Stimulated activated CD4-positive, alpha-beta T cell treated with anti-CD3 and anti-CD28 coated beads, Interleukin-1b, Interleukin-23, amount 100 ng/mL, for 1 hour (primary cell): ENCODE measurements at places on chromosomes 16 and 17.

DNA sequence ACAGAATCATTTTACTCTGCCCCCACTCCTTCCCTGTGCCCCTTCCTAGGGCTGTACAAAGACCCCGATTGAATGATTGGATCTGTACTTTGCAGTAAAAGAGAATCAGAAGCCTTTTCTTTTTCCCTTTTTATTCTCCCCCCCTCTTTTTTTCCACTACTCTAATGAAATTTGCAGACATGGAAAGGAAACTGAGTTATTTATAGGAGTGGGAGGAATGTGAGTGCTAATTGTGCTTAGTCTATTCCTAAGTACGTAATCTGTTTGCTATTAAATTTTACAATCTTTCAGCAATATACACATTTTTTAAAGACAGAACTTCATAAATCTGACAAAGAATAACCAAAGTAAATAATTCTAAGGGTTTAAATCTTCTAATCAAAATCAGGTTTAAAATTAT lies 314.3 kb downstream of the MAP2K6 start:
- DNase-seq = no peak

DNA sequence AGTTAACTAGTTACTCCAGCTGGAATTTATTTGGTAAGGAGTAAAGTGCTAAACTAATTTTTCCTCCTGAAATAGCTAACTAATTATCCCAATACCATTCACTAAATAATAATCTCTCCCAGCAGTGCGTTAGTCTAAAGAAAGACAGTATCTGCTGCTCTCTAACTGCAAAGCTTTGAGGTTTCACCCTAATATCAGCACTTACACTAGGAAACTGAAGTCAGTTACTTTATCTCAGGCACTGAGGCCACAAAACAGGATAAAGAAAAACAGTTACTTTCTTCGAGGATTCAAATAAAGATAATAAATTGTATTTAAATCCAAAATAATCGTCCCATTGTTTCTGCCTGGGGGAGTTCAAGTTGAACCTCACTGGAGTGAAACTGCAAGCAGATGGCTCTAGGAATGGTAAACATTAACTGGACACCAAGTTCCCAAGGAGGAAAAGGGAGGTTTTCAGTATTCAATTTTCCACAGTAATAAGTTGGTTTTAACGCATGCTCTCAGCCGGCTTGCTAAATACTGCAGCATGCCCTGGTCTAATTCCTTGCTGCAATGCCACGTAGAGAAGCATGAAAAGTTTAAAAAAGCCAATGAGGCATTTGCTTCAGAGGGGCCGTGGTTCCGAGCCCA lies 20.0 kb upstream of the FOXJ1 start:
- no peak for DNase-seq

DNA sequence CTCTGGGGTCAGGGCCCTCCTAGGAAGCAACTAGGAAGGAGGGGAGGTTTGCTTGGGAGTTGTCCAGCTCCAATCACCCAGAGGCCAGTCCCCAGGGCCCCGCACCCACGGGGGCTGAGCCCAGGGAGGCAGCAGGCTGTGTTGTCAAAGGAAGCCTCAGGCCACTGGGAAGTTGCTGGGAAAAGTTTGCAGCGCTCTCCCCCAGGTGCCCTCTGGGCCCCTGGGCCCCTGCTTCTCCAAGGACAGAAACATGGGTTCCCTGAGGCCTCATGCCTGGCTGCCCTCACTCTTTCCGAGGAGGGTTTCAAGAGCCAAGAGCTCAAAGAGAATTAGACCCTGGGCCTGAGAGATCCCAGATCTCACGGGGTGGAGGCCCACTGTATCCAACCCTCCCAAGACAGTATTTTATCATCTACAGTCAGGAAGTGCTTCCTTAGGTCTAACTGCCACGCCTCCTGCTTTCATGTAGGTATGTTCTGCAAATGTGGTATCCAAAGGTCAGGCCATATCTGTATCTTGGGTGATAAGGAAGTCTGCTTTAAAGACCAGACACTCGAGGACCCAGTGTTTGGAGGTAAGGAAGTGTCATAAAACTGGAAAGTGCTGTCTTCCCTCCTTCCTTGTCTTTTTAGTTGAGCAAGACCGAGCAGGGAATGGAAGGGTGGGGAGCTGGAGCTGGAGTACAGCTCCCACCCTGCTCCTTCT lies 44.2 kb upstream of the ZNF423 start:
- DNase-seq = no peak

GRCh38 chr17:81222620-81222905 lies 202 bp downstream of the CEP131 start:
- DNase-seq = no peak

DNA sequence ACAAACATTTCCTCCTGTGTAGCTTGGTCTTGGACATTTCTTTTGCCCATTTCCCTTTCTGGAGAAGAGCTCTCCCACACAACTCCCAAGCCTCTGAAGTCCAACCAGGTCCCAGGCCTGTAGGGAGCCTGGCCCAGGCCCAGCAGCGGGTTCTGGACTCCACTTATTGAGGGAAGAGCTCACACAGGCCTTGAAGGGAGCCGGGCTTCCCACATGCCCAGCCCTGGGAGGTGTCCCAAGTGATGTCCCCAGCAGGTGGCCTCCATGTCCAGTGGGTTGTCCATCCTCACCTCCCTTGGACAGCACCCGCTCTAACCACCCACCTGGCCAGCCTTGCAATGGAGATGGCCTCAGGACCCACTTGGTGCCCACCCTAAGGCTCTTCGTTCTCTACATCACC lies 5.9 kb upstream of the EPX start:
- DNase-seq = no peak

DNA sequence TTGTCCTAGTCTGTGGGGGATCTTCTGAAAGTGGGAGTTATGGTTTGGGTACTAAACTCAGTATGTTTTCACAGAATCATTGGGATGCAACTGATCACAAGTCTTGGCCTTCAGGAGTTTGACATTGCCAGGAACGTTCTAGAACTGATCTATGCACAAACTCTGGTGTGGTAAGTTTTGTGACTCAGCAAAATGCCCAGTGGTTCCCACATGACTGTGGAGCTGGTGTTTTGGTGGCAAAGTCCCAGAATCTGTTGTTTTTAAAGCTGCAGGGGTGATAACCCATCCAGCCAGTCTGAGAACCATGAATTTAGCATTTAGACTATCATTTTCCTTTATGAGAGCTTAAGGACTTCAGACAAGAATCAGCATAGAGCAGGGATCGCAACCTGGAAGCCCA lies 40.6 kb downstream of the GDE1 start:
- no peak for DNase-seq

DNA sequence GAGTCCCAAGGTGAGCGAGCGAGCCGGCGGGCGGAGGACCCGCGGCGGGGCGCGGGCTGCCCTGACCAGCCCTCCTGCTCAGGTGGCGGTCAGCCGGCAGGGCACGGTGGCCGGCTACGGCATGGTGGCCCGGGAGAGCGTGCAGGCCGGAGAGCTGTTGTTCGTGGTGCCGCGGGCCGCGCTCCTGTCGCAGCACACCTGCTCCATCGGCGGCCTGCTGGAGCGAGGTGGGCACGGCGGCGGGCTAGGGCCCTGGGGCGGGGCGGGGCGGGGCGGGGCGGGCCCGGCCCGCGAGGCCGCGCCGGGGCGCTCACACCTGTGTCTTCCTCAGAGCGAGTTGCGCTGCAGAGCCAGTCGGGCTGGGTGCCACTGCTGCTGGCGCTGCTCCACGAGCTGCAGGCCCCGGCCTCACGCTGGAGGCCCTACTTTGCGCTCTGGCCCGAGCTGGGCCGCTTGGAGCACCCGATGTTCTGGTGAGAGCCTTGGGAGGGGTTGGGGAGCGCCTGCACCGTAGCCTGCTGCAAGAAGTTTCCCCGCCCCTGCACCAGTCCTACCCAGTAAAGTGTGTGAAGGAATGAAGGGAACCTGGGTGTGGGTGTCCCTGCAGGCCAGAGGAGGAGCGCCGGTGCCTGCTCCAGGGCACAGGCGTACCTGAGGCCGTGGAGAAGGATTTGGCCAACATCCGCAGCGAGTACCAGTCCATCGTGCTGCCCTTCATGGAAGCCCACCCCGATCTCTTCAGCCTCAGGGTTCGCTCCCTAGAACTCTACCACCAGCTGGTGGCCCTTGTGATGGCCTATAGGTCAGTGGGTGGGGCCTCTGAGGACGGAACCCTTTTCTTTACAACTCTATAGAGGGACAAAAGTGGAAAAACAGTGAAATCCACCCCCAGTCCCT lies 802 bp downstream of the SETD6 start:
- DNase-seq = no peak

DNA sequence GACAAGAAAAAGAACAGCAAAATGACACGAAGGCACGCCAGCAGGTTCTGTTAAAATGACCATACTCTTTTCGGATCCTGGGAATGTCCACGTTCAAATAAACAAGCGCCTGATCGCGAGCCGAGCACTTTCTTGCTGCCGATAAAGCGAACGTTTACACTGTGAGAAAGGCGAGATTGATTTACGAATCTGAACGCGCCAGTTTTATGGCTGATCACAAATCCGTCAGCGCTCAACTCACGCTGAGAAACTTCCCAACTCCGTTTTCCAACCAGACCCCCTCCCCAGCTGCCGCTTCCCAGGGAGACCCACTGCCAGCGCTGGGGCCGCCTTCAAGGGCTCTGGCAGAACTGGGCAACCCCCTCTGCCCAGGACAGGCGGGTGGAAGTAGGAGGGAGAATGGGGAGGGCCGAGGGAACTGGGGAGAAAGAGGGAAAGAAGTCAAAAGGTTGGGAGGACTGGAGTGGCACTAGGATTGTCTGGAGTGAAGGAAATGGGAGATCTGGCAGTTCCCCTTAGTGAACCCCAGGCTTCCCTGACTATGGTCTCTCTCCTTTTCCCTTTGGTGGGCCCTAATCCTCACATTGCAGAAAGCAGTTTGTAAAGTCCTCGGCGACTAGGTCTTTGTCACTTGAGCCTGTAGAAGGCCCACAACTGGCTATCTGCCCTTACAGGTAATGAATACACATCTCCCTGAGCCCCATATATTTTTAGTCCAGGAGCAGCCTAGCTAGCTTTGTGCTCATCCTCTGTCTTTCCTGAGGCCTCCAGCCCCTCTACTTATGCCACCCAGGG lies 6.9 kb downstream of the HOXB4 start:
- no peak for DNase-seq

DNA sequence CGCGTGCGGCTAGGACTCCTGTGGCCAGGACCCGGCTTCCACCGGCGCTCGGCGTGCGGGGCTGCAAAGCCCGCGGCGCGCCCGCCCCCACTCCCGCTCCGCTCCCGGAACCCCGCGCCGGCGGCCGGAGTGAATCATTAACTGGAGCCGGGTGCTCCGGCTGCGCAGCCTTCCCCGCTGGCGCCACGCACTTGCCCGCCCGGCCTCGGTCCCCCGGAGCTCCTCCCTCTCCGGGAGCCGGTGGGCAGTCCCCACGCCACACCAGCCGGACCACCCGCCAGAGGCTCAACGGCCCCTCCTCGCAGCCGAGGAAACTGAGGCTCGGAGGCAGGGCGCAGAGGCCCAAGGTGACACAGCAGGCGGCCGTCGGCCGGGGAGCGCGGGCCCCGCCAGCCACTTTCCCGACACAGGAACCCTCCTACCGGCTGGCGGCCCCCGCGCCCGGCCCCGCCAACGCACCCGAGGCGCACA lies 580 bp downstream of the BCAR1 start:
- no peak for DNase-seq

- DNase-seq = no peak
Observed at GRCh38 chr17:17032131-17032692, 10.0 kb upstream of the MPRIP start.

GRCh38 chr17:58630883-58631522 lies 60.8 kb downstream of the TEX14 start:
- no peak for DNase-seq

DNA sequence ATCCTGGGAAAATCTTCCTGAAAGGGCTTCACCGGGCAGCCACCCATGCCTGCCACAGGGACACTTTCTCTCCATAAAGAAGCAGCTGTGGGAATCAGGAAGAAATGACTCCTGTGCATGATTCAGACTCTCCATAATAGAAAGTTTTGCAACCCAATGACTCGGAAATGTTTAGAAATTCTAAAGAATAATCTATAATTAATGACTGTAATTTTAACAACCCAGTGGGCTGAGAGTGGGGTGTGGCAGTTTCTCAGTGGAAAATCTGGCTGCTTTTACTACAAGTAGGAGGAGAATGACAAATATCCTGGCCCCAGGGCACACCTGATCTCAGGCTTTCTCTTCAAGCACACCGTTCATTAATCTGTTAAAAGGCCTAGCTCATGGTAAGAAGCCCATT lies 25.7 kb downstream of the IRF8 start:
- no peak for DNase-seq

GRCh38 chr16:84765616-84766580 lies 53.9 kb upstream of the CRISPLD2 start:
- DNase-seq = no peak

DNA sequence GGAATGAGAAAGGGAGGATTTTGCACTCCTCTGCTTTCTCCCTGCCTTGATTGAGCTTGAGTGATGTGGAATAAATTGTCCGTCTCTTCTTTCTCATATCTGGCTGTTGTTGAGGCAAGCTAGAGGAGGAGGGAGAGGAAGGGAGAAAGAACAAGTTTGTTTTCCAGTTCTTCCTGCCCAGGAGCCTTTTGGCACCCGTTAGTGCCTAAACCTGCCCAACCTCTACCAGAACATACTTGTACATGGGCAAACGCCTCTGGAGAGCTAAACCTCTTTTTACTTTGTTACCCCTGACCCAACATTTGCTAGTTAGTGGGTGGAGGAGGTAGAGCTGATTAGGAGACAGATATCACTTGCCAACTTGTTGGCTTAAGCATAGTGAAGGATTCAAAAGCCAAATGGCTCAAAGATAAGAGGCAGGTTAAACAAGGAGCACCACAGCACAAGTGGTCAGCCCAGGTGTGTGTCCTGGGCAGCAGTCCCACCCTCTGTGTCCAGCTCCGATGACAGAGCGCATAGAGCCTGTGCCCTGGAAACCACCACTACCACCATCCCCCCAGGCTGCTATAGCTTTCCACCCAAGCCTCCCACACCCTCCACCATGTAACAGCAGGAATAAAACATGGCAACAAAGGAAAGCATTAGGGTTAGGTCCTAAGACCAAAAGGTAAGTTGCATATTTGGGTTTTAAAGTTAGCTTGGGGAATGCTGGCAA lies 6.5 kb downstream of the ODF4 start:
- no peak for DNase-seq

GRCh38 chr16:88859381-88860091 lies 2.6 kb downstream of the TRAPPC2L start:
- no peak for DNase-seq

GRCh38 chr16:84055801-84056634 lies 13.4 kb upstream of the SLC38A8 start:
- DNase-seq = no peak
